ENCODE measurements at places on chromosomes 7 and 10.

GRCh38 chr10:1119501-1119900, 63.3 kb downstream of the WDR37 start:
- no peak for DNase-seq

DNA sequence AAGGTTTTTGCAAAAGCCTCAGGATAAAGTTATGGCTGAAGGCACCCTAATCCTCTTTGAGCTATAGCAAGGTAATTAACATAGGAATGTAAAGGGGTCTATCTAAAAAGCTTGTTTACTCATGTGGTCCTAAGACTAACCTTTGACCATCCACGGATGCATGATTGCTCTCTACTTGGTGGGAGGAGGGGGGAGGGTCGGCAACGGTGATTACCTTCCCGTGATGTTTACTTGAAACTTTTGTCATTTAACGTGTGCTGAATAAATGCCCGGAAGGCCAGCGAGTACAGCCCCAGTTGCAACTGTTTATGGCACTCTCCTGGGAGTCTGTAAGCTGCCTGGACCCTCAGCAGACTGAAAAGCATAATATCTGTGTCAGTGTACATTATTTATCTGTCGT, 78.9 kb upstream of the GPR22 start:
- DNase-seq = no peak

DNA sequence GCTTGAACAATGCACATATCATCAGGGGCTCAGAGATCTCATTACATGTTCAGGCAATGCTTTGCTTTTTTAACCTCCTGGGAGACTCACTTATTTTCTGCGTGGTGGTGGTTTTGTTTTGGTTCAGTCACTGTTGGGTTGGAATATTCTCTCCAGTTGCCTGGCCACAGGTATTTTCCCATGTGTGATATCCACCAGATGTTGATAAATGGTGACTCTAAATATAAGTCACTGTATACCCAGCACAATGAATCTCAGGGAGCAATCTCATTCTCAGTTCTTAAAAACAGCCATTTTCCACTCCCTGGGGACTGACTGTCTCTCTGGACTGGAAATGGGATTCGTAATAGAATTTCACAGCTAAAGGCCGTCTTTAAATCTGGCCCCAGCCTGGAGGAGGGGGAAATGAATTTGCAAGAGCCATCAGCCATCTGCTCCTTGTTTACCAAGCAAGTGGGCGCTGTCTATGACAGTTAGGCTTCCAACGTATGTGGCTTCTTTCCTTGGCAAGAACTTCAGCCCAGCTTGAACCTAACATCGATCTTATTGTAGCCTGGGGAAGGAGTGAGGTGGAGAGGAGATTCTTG, 1106.2 kb downstream of the NRG3 start:
- DNase-seq = no peak

GRCh38 chr10:124028700-124029480, 64.5 kb downstream of the CHST15 start:
- DNase-seq = no peak

- no peak for DNase-seq
Observed at GRCh38 chr7:84113906-84114850, 80.4 kb downstream of the SEMA3A start.

GRCh38 chr7:3011211-3011852, 32.3 kb downstream of the CARD11 start:
- no peak for DNase-seq

- DNase-seq = no peak
Observed at GRCh38 chr10:31526178-31526577, 207.2 kb downstream of the ZEB1 start.

DNA sequence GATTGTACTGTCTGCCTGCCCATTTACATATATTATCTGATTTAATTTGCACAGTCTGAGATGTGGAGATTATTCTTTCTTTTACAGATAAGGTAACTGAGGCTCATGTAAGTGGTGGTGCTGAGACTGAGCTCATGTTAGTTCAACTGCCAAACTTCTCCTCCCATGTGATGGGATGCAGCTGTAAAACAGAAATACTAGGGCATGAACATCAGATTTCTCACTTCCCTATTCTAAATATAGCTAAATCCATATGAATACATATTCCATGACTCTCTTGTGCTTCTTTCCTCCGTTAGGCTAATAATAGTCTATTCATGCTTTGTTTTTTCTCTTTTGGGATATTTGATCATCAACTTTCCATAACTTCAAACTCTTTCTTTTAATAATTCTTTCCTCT, 84.7 kb downstream of the PTPRZ1 start:
- no peak for DNase-seq

GRCh38 chr10:23525406-23525805, 86.5 kb downstream of the OTUD1 start:
- DNase-seq = no peak

DNA sequence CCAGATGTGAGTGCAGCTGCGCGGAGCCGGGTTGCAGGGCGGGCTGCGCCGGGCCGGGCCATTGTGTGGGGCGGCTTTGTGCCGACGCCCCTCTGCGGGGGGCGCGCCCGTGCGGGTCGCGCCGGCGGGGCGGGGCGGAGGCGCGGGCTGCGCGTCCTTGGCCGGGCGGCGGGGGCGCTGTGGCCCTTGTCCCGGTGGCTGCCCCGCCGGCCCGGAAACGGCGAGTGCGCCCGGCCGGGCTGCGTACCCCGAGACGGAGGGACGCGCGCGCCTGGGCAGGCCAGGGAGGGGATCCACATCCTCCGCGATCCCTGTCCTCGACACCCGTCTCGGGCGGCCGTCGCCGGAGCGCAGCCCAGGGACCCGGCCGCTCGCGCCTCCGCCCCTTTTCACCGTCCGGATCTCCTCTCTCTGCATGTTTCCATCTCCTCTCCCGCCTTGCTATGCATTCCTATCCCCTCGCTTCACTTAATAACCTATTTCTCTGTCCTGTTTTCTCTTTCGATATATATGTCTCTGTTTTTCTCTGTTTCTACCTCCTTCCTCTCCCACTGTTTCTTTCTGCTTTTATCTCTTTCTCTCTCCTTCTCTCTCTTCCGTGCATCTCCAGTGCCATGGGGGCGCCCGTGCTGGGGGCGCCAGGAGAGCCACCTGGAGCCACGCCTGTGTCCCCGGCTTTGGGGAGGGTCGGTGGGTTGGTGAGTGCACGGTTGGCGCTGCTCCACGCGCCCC, 765 bp downstream of the PFKFB3 start:
- DNase-seq = no peak

DNA sequence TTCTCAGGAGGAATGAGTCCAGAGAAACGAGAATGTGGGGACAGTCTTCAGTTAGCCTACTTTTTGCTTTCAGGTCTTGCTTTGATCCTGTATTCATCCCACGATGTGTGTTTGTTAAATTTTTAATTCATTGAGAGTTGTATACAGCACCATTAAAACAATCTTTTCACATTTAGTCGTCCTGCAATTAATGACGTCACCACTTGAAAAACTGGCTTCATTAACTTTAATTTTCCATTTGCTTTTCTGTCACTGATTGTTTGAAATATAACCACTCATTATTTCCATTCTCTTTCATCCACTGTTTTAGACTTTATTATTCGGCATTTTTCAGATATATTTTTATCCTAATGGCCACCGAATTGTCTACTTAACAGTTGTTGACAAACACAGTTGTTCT, 146.9 kb downstream of the TFEC start:
- DNase-seq = no peak

DNA sequence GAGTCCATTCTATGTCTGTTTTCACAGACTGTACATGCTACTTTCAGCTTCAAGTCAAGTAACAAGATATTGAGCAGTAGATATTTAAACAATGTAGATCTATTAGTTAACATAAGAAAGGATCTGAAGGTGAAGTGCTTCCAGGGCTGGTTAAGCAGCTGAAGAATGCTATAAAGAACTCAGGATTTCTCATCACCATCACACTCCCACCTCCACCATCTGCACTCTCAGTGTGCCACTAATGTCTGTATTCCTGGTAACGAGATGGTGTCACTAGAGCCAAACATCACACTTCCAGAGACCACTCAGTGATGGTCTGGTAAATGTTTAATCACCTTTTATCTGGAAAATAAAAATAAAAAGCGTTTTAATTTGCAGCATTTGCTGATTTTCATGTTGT, 224.0 kb upstream of the FERD3L start:
- no peak for DNase-seq

DNA sequence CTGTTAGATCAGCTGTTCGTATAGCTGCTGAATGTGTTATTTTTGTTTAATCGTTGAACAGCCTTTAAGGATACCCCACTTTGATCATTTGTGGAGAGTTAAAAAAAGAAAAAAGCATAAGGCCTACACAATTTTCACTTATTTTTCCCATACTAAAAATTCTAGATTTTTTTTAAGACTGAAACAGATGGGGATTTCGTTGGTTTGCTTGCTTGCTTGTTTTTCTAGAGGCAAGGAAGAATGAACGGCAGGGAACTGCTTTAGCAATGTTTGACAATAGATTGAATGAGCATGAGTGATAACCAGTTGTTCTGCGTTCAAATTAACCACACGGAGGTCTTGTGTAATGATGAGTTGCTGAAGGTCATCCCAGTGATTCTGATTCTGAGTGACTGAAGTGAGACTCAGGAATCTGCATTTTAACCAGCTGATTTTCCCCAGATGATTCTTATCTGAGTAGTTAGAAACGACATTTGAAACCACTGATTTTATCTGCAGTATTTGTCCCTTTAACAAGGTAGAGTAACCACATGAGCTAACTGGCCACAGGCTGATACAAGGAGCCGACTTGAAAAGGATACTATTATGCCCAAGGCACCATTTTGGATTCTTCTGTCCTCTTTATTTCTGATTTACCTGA, 85.9 kb downstream of the GPR37 start:
- DNase-seq = no peak

- DNase-seq = no peak
Observed at GRCh38 chr7:39921506-39922175, 28.4 kb upstream of the CDK13 start.

All from dorsolateral prefrontal cortex (tissue), 122 donors.